ENCODE measurements at places on chromosomes 3 and 15.

DNA sequence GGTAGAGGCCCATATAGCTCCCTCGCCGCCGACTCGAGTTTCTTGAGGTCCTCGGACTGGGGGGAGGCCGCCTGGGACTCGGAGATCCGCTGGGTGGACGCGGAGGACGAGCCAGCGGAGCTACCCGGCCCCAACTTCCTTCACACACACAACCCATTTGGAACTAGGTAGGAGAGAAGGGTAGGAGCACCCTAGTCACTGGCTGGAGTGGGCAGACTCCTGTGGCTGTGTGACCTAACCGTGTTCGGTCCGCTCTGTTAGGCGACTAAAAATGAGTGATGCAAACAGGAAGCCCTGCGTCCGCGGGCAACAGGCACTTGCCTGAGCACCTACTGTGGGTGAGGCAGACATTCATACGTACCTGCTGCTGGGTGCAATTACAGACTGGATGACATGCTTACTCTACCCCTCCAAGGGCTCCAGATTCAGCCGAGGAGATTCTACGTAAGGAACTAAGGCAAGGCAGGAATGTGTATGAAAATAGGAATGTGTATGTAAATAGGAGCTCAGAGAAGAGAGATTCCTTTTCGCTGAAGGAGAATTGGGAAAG, 4.6 kb upstream of the SIN3A start:
- peak; percentile 54 for DNase-seq

DNA sequence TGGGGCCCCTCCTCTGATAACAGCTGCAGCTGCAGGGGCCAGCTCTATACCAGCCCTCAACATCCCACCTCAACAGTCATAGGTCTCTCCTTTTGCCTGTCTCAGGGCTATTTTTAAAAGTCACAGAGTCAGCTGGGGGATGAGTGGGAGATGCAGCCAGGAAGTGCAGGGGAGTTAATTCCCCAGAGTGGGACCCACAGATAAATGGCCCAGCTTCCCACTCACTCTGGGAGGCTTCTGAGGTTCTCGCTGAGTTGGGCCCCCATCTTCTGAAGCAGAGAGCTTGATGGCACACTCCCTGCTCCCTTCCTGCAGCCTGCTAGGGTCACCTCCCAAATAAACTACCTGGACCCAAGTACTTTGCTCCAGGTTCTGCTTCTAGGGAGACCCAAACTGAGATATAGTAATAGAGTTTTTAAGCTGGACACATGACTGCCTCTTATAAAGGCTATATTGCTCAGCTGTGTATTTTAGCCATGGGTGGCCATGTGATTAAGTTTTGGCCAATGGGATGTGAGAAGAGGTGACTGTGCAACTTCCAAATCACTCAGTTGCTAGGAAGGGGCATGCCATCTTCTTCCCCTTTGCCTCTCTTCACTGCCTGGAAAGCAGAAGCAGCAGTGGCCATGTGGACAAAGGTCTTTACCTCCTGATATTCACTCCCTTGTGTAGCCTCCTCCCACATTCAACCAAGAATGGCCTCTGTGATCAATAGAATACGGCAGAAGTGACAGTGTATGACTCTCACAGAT, 15.5 kb upstream of the VIPR1 start:
- DNase-seq: no peak

DNA sequence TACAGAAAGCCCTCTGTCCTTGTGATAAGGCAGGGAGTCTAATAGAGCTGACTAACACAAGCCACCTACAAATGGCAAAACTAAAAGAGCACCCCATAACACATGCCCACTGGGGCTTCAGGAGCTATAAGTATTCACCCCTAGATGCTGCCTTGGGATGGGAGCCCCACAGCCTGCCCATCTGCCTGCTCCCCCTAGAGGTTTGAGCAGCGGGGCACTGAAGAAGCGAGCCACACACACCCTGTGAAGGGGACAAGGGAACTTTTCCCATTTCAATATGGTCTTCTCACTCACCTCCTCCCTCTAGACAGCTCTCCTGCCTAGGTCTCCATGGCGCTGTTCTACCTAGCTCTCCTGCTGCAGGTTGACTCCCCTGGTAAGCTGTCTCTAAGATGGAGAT, 261.0 kb downstream of the SHQ1 start:
- DNase-seq: no peak

- peak; percentile 18 for DNase-seq
Measured at GRCh38 chr3:159763011-159763601, 225.5 kb upstream of the IL12A start.

DNA sequence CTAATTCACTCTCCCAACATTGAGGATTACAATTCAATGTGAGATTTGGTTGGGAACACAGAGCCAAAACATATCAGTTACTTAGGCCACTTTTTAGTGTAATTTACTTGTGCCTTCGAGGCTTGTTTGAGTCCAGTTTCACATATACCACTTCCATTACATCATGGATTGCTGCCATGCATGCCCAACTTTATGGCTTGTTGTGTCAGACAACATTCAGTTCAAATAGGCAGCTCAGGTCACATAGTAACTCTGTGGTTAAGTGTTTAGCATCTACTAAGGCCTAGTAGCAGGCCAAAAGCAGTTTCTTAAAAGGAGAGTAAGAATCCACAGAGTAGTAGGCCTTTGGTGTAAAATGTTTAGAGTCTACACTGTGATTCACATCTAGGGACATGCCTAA, 164.3 kb upstream of the GMNC start:
- no peak for DNase-seq

All from activated T-cell treated with anti-CD3 and anti-CD28 coated beads for 48 hours (primary cell).